ENCODE measurements at places on chromosomes 5 and 9.
A peak's percentile ranks its signal among the peaks of the same experiment; 100 is the strongest.

GRCh38 chr5:153749960-153750359 is 259.5 kb downstream of the GRIA1 start:
- DNase-seq = no peak

GRCh38 chr5:61617995-61618525 is 286.0 kb downstream of the ZSWIM6 start:
- no peak for DNase-seq

GRCh38 chr5:160788102-160788660 is 63.8 kb downstream of the ATP10B start:
- DNase-seq = no peak

DNA sequence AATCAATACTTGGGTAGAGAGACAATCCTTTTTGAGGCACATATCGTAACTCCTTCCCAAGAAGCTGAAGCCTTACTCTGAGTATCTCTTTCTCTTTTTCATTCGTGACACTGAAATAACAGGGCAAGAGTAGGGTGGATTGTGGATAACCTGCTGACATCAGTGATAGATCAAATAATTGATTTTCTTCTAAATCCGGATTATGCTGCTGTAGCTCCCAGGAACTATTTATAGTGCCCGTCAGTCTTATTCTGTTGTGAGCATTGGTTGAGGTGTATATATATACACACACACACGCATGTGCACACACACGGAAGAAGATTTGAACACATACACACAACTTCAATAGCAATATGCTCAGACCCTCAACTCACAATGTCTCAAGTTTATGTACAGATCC is 43.2 kb upstream of the GLRA1 start:
- no peak for DNase-seq

DNA sequence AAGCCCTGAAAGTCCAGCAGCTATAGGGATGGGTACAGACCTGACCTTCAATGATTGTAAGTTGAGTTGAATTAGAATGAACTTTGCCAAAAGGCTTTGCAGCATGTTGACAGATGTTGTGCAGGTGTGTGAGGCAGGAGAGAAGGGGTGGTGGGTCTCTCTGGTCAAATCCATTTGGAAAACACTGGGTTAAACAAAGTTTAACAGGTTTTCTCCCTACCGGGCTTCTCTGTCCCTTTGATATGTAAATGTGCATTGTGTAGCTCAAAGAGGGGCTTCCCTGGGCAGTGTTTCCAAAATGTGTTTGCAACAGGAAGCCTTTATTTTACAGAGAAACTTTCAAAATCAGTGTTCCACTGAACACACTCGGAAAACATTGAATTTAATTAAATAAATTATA is 72.1 kb upstream of the BRINP1 start:
- DNase-seq = no peak

DNA sequence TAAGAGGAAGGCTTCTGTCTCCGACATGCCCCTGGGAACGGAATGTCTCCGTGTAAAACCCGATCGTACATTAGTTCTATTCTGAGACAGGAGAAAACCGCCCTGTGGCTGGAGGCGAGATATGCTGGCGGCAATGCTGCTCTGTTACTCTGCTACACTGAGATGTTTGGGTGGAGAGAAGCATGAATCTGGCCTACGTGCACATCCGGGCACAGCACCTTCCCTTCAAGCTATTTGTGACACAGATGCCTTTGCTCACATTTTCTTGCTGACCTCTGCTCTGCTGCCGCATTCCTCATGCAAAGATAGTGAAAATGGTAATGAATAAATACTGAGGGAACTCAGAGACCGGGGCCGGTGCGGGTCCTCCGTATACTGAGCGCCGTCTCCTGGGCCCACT is 2.2 kb upstream of the DPP7 start:
- DNase-seq = no peak

GRCh38 chr9:2727966-2728613 is 10.8 kb downstream of the KCNV2 start:
- peak; percentile 46 for DNase-seq

GRCh38 chr9:3648722-3649246 is 123.0 kb upstream of the RFX3 start:
- peak; percentile 22 for DNase-seq

GRCh38 chr5:81750308-81751008 is 439 bp downstream of the SSBP2 start:
- DNase-seq = no peak

DNA sequence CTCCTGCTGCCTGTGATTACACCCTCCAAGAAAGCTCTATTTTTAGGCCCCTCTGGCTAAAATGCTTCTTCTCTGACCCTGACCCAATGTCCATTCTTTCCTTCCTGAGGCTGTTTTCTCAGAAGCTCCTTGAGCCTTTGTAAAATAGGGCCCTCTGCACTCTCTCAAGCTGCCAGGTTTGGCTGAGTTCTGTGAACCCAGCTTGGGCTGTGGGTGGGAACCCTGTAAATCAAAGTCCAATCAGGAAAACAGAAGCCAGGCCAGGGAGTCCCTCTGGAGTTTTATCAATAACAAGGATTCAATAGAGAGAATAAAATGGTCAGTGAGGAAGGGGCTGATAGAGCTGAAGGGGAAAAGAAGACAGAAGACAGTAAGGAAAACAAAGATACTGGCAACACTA is 43.7 kb upstream of the ERCC6L2 start:
- DNase-seq = no peak

GRCh38 chr5:161414896-161415295 is 131.6 kb downstream of the GABRB2 start:
- no peak for DNase-seq

DNA sequence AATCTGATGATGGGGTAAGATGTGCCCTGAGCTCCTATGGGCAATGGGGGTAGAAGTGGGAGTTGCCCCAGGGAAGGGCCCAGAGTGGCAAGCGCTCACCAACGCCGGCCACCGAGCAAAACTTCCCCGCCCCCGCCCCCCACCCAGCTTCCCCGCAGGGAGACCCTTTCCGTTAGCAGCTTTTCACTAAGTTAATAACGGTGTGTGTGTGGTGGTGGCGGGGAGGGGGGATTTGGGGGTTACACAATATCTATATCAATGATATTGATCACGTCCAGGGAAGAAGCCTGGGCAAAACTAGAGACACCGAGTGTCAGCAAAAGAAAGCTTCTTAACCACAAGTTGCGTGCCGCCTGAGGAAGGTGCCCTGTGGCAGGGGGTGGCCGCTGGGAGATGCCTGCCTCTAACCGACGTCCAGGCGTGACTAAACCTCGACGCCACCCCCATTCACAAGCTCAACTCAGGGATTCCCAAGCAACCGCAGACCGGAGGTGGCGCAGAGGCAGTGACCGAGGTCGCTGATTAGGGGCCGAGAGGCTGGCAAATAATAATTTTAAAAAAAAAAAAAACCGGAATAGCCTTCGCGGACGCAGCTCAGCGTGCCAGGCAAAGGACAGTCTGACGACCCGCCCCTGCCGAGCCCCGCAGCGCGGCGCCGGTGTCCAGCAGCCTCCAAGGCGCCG is 222.6 kb downstream of the MEF2C start:
- DNase-seq = no peak

GRCh38 chr9:36136894-36137391 is 410 bp downstream of the GLIPR2 start:
- DNase-seq = no peak

GRCh38 chr9:31486630-31487029 is 897.8 kb upstream of the ACO1 start:
- no peak for DNase-seq

- DNase-seq = no peak
These were observed 28.6 kb upstream of the SELENOP start for GRCh38 chr5:42840269-42840668.

GRCh38 chr5:56172241-56172640 is 60.9 kb downstream of the ANKRD55 start:
- DNase-seq = no peak

DNA sequence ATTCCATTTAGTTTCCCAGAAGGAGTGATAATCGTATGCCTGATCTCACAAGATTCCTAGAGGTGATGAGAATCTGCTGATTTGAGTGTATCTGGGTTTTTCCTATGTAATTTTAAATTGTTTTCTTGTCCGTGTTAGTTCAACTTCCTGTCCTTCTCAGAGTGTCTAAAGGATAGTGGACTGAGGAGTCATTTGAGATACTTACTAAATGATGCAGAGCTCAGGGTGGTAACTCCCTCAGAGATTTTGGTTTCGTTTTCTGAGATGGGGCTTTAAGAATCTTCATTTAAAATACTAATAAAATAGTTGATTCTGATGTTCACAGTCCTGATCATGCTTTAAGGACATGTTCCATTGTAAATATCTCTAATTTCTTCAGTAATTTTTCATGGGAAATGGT is 30.3 kb downstream of the MELK start:
- no peak for DNase-seq

GRCh38 chr5:178230879-178231538 is 1.6 kb downstream of the PHYKPL start:
- no peak for DNase-seq

GRCh38 chr5:111764019-111764418 is 7.0 kb upstream of the NREP start:
- DNase-seq = no peak

- no peak for DNase-seq
These were observed 150 bp downstream of the SNX30 start for GRCh38 chr9:112750764-112751055.

GRCh38 chr9:69633716-69634115 is 38.5 kb downstream of the APBA1 start:
- DNase-seq = no peak

GRCh38 chr5:122704247-122705036 is 70.4 kb upstream of the SNX2 start:
- DNase-seq = peak; percentile 5

GRCh38 chr5:160792732-160793529 is 59.1 kb downstream of the ATP10B start:
- DNase-seq = no peak

DNA sequence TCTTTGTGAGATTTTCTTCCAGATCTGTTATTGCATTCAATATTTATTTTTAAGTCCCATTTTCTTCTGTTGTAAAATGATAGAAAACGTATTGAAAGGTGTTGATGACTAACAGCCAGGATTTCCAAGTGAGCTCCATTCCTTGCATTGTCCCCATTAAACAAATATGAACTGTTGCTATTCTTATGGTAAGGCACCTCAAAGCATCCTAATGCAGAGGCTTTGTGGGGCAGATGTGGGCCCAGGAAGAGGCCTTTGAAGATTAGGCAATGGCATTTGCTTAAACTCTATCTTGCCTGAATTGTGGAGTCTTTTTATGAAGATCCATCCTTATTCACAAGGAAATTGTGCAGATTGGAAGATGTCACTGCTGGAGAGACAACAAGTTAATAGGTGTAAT is 38.9 kb downstream of the NTRK2 start:
- DNase-seq = no peak

DNA sequence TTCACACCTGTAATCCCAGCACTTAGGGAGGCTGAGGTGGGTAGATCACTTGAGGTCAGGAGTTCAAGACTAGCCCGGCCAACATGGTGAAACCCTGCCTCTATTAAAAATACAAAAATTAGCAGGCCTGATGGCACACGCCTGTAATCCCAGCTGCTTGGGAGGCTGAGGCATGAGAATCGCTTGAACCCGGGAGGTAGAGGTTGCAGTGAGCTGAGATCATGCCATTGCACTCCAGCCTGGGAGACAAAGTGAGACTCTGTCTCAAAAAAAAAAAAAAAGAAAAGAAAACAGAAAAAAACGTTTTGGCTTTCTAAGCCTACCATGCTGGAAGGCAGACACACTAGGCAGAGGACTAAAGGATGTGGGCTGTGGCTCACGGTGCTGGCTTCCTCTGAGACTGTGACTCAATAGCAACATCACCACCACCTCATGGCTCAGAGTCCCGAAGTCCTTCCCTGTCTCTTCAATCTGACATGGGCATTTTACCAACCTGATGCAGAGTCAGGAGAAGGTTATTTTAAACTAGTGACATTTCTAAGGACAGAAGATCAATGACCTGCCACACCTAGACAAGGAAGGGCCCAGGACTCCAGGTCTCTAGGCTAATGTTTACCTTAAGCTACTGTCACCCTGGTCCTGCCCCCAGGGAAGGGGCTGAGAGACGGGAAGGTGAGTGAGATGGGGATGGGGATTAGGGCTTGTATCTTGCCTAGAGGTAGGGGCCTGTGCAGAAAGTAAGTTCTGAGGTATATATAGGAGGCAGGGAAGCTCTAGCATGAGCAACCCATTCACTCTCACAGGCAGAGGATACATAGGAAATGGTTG is 3.7 kb downstream of the ECSCR start:
- no peak for DNase-seq

GRCh38 chr9:70061776-70062175 is 18.1 kb downstream of the MAMDC2 start:
- no peak for DNase-seq

- no peak for DNase-seq
These were observed 5.1 kb downstream of the FLT4 start for GRCh38 chr5:180644129-180644824.

Measured in CMK (cell line).